Mesothelial cell of epicardium (in vitro differentiated cells): ENCODE measurements at places on chromosomes 11 and 22.

- no peaks in the 10 kb centered on the region for H3K36me3 ChIP-seq
- H3K27ac ChIP-seq, result peak overlapping the region; percentile 16
- no peaks in the 10 kb centered on the region for H3K27me3 ChIP-seq
These were observed 4.4 kb upstream of the ZNRD2 start for GRCh38 chr11:65565624-65566453.

GRCh38 chr11:129840236-129840635 is 24.6 kb downstream of the TMEM45B start:
- no peak for DNase-seq
- H3K27ac ChIP-seq, result no peak overlapping the region
- no peaks in the 10 kb centered on the region for H3K36me3 ChIP-seq
- no peak overlapping the region for H3K4me3 ChIP-seq
- H3K27me3 ChIP-seq, result no peaks in the 10 kb centered on the region

DNA sequence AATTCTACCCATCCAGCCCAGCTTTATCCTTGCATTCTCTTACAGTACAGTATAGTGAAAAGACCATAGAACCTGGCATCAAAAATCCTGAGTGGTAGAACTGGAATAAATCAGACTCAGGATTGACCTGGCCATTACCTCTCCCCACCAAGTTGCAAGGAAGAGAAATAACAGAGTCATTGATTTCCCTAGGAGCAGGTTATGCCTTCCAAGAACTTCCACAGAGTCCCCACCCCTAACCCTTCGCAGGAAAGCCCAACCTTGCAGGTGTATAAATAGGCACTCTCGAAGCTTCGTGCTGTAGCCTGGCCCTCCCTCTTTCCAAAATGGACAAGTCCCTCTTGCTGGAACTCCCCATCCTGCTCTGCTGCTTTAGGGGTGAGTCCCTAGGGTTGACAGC is at the start of gene PATE1:
Gene PATE1, plus strand, starts transcription at position 301 of the 400 bp plus-strand sequence. Its CDS starts 26 bp downstream, at position 327.
- H3K4me1 ChIP-seq, result no peaks in the 10 kb centered on the region
- H3K27me3 ChIP-seq, result peaks cover 23% of the 10 kb centered on the region
- no peak within 1 kb of the TSS for H3K4me3 ChIP-seq
- no peak for DNase-seq

DNA sequence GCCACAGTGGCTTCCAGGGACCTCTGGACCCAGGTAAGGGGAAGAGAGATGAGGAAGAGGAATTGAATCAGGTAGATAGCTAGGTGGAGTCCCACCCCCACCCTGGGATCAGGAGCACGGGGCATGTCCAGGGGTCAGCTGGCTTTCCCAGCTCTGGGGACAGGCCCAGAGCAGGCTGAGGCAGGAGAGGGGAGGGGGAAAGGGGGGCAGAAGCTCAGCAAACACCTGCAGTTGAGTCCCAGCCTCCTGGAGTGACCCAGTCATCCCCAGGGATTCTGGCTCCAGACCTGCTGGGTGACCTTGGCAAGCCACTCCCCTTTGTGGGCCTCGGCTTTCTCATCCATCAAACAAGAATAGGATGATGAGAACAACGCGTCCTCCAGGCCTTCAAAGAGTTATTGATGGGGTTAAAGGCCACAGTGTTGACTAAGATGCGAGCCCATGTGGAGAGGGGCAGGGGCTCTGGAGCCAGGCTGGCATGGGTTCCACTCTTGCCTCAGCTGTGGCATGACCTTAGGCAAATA is 16.0 kb downstream of the STARD10 start:
- no peaks in the 10 kb centered on the region for H3K36me3 ChIP-seq
- H3K4me3 ChIP-seq, result no peak overlapping the region
- H3K27ac ChIP-seq, result no peak overlapping the region

DNA sequence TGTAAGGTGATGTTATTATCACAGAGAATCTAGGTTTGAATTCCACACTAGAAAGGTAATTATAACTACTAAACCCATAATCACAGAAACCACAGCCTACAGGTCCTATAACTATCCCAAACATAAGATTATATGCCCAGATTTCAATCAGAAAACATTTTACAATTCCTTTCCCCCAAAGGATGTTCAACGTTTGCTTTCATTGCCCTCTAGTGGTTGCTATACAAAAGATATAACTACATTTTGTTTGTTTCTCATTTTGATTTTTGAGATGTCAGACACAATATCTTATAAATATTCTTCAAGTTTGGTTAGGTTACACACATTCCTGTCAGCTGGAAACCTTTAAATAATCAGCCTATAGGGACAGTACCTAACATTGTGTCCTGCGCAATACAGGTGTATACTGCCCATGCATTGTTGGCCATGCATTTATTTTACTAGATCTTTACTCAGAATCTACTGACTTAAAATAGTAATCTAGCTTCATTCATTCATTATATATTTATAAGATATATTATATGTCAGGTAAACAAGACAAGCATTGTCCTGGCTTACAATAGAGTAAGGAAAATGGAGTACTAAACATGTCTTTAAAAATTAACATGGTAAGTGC is 530.5 kb upstream of the CCDC90B start:
- no peak overlapping the region for H3K27ac ChIP-seq
- DNase-seq, result no peak
- H3K4me3 ChIP-seq, result no peak overlapping the region
- H3K4me1 ChIP-seq, result peaks cover 3% of the 10 kb centered on the region

DNA sequence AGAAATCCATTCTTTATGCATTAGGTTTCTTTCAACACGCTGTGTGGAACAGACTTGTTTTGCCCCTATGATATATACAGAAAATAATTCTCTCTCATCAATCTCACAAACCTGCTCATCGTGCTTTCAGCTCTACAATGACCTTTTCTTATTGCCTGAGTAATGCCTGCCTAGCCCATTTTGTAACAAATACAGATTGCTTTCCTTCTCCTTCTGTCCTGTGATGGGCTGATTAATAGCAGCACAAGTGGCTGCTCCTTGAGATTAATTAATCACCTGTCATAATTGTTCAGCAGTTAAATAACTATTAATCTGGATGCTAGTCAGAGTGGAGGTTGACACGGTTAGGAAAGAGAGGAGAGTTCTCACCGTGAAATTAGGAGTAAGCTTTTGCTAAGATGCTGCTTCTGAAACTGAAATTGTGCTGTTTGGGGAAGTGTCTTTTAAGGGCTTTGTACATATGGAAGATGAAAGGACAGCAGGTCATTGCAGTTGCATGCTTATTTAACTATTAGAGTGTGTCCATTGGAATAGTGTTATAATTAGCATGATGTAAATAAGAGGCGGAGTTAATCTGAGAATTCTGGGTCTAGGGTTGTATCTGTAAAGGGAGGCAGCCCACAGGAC is 1430.5 kb downstream of the FAM181B start:
- no peak overlapping the region for H3K27ac ChIP-seq
- H3K27me3 ChIP-seq, result no peaks in the 10 kb centered on the region
- no peak overlapping the region for H3K4me3 ChIP-seq
- DNase-seq, result no peak
- peaks cover 15% of the 10 kb centered on the region for H3K4me1 ChIP-seq
- H3K36me3 ChIP-seq, result no peaks in the 10 kb centered on the region

- no peaks in the 10 kb centered on the region for H3K27me3 ChIP-seq
- no peak for DNase-seq
- no peak overlapping the region for H3K4me3 ChIP-seq
- H3K4me1 ChIP-seq, result peaks cover 7% of the 10 kb centered on the region
These were observed 9.3 kb downstream of the APOBEC3H start for GRCh38 chr22:39106326-39106725.

DNA sequence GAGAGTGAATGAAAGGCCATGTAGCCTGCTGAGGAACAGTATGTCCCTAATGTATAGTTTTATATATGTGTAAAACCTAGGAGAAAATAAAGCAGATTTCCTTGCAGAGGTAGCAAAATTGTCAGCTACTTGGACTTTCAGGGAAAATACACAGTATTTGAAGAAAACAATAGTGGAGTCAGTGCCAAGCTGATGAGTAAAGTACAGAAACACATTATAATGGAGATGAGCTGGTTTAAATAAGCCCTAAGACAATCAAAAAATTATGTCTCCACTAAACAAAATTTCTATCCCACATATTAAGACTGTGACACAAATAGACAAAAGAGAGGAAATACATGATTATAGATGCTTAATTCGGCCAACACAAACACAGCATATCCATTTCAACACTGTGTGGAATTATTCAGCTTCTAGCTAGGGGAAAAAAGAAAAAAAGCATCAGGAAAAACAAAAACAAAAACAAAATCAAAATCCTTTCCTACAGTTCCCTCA is 75.9 kb downstream of the MAML2 start:
- no peaks in the 10 kb centered on the region for H3K27me3 ChIP-seq
- peaks cover 35% of the 10 kb centered on the region for H3K36me3 ChIP-seq
- H3K4me3 ChIP-seq, result no peak overlapping the region
- H3K27ac ChIP-seq, result peak overlapping the region; percentile 79

- H3K27me3 ChIP-seq, result no peaks in the 10 kb centered on the region
- DNase-seq, result no peak
- H3K27ac ChIP-seq, result no peak overlapping the region
- H3K36me3 ChIP-seq, result peaks cover 36% of the 10 kb centered on the region
- peaks cover 3% of the 10 kb centered on the region for H3K4me1 ChIP-seq
These were observed 43.8 kb downstream of the CEP164 start for GRCh38 chr11:117371453-117371852.

DNA sequence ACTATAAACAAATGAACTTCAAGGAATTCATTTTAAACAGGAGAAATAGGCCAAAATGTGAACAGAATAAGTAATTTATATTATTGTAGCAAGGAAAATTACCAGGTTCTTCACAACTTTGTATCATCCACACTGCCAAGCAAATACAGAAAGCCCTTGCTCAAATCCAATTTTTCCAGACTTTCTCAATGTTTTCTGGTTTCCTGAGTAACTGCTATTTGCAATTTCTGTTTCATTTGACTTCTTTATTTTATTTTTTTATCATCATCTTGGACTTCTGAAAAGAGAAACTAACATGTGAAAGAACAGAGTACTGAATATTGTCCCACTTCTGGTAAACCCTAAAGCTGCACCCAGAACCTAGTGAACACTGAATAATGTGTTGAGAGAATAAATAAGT is 61.0 kb downstream of the SLC1A2 start:
- peaks cover 4% of the 10 kb centered on the region for H3K4me1 ChIP-seq
- no peak overlapping the region for H3K4me3 ChIP-seq
- no peaks in the 10 kb centered on the region for H3K27me3 ChIP-seq
- H3K27ac ChIP-seq, result no peak overlapping the region
- no peaks in the 10 kb centered on the region for H3K36me3 ChIP-seq

DNA sequence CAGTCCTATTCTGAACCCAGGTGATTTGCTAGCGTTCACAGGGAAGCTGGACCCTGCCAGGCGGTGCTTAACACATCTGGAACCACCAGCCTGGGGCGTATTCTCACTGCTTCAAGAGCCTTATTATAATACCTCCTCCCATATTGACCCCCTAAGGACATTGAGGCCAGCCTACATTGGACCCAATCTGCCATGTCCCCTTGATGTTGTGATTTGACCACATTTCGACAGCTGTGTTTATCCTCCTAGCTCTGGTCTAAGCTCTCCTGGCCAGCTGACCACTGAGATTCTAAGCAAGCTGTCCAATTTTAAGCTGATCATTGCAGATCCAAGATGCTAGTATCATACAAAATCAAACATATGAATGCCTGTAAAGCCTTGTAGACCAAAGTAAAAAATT is 148.1 kb upstream of the BLID start:
- H3K4me3 ChIP-seq, result no peak overlapping the region
- H3K36me3 ChIP-seq, result no peaks in the 10 kb centered on the region
- peaks cover 4% of the 10 kb centered on the region for H3K27me3 ChIP-seq
- no peak for DNase-seq

GRCh38 chr22:31210556-31211421 is 1.3 kb upstream of the LIMK2 start:
- no peak overlapping the region for H3K27ac ChIP-seq
- no peak for DNase-seq
- no peaks in the 10 kb centered on the region for H3K27me3 ChIP-seq
- peak overlapping the region; percentile 18 for H3K4me3 ChIP-seq
- H3K4me1 ChIP-seq, result peaks cover 31% of the 10 kb centered on the region

- DNase-seq, result no peak
- no peak overlapping the region for H3K27ac ChIP-seq
- peaks cover 9% of the 10 kb centered on the region for H3K36me3 ChIP-seq
- no peaks in the 10 kb centered on the region for H3K27me3 ChIP-seq
- peaks cover 8% of the 10 kb centered on the region for H3K4me1 ChIP-seq
- H3K4me3 ChIP-seq, result no peak overlapping the region
These were observed 85.6 kb upstream of the GRIA4 start for GRCh38 chr11:105524286-105524685.

DNA sequence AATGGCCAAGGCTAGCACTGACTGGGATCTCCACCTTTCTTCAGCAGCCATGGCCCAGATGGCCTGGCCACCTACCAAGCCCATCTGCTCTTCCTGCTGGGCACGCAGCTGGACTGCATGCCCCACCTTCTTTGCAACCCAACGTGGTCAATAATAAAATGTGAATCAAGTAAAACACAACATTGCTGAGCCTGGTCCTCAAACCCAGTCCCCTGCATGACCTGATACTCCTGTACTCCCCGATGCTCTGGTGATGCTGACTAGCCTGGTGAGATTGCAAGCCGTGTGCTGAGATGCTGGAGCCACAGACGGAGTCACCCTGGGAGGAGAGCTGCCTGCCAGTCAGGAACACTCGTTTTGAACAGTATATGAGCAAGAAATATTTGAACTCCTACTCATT is 34.0 kb downstream of the PARVG start:
- H3K27me3 ChIP-seq, result peaks cover 16% of the 10 kb centered on the region
- H3K4me3 ChIP-seq, result no peak overlapping the region
- H3K36me3 ChIP-seq, result no peaks in the 10 kb centered on the region

DNA sequence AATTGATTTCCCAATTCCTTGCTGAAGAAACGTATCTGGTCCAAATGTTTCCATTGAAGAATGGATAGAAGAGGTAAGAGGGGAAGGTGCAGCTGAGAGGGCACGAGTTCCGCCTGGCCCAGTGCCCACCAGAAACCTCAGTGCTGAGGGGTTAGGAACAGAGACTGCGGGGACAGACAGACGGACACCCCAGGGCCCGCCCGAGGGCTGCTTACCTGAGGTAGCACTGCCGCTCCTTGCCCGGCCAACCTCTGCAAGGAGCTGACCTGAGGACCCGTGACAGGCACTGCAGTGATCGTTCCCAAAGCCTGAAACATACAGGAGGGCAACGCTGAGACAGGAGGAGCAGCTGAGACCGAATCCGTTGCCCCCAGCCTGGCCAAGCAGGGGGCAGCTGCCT is 89.6 kb downstream of the PHF21B start:
- H3K36me3 ChIP-seq, result no peaks in the 10 kb centered on the region
- no peak overlapping the region for H3K27ac ChIP-seq
- no peaks in the 10 kb centered on the region for H3K4me1 ChIP-seq
- DNase-seq, result no peak
- H3K4me3 ChIP-seq, result no peak overlapping the region

DNA sequence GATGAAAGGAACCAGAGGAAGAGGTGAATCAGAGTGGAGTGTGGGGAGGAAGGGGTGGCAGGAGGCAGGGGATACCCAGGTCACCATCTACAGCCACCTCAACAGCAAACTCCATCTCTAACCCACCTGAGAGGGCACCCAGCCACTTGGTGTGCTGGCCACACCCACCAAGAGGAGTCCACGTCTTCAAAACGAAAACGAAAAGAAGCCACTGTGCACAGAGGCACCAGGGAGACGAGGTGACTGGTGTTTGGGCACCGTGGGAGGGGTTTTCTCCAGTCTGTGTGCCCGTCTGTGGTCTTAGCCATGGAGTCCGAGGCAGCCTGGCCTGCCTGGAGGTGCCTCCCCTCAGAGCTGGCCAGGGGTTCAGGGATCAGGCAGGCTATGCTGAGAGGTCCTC is 20.2 kb downstream of the PDGFB start:
- peaks cover 42% of the 10 kb centered on the region for H3K36me3 ChIP-seq
- no peaks in the 10 kb centered on the region for H3K27me3 ChIP-seq
- no peak for DNase-seq
- peaks cover 2% of the 10 kb centered on the region for H3K4me1 ChIP-seq
- no peak overlapping the region for H3K4me3 ChIP-seq
